ENCODE measurements at places on chromosomes 11 and 22. TPM values are rescaled to one million over a fixed set of nuclear protein-coding genes. Genes with fewer than 3 reads are reported as not detected.

DNA sequence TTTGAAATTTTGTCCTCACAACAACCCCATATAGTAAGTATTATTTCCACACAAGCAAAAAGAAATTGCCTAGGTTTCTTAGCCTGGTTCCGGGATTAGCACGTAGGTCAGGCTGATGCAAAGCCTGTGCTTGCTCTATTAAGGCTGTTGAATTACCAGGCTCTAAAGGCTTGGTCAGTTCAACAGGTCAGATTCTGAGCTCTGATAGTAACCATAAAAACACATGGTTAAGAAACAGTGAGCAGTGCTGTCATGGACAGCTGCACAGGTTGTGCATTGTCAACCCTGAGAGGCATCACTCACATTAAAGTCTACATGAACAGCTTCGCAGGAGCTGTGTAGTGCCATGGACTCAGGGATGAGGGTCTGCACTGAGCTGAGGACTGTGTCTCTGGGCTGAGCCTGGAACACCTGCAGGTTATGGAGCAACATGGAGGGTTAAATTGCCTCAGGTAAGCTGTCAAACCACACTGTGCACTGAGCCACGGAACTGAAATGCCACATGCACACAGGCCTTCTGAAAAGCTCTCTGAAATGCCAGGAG is 98.0 kb downstream of the PIWIL4 start:
- no peak for DNase-seq

DNA sequence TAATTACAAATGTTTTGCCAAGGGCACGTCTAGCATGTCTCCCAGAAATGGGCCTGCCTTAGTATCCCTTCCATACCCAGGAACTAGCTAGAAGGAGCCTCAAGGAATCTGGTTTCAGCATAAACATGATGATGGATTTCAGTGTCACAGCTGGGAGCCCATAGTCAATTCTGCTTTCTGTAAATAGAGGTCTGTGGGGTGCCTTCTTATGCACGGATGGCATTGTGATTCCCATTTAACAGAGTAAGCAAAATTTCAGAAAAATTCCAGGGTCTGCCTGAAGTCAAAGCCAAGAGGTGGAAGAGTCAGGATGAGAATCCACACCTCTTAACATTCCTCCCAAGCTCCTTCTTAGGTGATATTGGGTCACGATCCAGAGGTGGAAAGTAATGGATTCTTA is 12.1 kb downstream of the DUSP18 start:
- DNase-seq = no peak

- no peak for DNase-seq
These were observed 7.4 kb upstream of the EEF1G start for GRCh38 chr11:62580959-62581715.

DNA sequence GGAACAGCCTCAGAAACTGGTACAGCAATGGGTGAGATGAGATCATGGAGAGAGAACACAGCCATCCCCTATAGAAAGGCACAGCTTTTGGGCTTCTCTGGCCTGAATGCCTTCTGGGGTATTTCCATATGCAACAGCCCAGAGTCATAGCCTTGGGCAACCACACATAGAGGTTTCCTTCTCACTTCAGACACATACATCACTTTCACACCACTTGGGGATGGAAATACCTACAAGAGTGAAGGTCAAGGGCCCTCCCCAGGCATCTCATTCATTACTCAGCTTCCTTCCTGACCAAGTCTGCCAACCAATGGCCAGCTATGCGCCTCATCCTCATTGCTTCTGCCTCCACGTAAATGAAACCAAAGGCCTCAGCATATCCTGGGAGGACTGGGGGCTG is 17.7 kb upstream of the OLFML1 start:
- DNase-seq = no peak

The TSSK2 gene
- total RNA-seq = not detected

DNA sequence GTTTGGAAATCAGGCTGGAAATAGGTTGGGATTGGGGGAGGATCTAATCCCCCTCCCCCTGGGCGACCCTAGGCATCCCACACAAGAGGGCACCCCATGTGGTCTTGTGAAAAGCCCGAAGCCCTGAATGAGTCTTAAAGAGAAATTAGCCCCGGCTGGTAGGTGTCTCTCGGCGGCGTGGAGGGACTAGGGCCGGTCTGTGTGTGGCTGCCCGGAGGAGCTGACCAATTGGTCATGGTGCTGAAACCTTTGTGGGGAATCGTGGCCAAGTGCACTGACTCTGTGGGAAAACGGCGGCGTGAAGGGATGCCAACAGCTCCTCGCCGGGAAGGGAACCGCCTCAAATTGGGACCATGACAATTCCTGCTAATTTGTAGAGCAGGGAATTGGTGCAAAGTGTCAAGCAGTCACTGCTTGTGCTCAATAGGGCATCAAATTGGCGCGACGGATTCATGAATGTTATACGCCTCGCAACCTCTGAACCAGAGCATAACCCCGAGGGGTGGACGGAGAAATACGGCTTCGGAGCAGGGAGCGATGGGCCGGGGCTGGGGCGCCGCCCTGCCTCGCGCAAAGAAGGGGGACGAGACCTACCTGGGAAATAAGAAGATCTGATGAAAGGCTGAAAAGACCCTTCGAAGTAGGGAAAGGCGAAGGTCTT is 1.5 kb downstream of the DBX1 start:
- DNase-seq = peak; percentile 81

The KRTAP5-10 gene
- total RNA-seq = 0.23 TPM
